NCI-H1436 (cell line): ENCODE measurements at places on chromosomes 1 and 21.

DNA sequence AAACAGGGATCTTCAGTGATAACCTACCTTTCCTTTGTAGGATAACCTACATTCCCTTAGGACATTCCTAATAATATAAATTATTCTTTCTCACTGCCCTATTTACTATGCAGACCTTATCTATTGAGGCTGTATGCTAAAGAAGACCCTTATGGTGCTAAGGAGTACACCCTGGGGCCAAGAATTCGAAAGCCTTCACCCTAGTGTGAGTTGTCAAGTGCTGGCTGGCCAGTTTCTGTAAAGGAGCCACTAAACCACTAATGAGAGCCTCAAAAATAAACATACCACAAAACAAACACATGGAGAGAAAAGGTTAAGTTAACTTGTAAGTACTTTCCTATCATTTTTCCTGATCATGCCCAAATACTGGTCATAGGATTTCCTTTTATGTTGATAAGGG is 315.0 kb upstream of the CAMK1G start:
- DNase-seq, result no peak

DNA sequence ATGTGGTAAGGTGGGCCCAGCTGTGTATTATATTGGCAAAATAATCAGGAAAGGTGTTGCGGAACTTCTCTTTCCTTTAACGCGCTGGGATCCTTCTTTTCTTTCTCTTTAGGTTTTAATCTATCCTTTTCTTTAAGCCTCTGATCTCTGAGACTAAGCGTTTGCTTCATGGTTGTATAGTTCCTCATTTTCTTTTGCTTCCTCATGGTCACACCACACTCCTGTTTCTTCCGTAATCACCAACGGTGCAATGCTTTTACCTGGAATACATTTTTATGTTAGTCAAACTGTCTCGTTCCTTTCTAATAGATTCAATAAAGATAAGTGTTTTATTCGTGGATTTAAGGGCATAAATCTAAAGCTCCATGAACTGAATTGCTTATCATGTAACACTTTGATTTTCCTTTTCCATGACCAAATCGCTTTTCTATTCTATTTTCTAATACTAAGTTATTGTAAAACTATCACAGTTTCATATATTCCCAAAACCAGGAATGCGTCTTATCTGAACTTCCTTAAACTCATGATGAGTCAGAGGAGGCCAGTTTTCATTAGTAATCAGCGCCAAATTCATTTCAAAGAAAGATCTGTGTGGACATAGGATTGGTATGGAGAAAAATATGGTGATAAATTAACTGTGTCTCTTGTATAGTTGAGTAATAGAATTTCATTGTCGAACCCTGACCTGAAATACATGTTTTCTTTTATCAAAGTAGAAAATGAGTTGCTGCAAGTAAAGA is 12.2 kb downstream of the SDCCAG8 start:
- DNase-seq, result no peak

DNA sequence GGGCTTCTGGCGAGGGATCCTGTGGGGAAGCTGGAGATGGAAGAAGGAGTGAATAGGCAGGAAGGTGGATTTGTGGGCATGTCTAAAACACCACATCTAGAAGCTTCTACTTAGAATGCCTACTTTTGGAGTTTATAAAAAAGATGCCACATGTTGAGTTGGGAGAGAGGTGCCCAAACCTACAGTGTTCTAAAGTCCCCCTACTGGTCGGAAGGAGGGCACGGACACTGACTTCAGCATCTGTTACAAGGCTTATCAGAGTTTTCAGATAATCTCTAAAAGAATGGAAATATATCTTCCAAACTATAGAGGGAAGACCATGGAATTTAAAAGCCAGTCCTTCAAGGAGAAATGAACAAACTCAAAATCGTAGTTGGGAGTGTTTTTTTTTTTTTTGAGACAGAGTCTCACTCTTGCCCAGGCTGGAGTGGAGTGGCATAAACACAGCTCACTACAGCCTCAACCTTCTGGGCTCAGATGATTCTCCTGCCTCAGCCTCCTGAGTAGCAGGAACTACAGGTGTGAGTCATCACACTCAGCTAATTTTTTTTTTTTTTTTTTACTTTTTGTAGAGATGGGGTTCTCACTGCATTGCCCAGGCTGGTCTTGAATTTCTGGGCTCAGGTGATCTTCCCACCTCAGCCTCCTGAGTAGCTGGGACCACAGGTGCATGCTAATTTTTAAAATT is 14.8 kb downstream of the IBA57 start:
- no peak for DNase-seq

DNA sequence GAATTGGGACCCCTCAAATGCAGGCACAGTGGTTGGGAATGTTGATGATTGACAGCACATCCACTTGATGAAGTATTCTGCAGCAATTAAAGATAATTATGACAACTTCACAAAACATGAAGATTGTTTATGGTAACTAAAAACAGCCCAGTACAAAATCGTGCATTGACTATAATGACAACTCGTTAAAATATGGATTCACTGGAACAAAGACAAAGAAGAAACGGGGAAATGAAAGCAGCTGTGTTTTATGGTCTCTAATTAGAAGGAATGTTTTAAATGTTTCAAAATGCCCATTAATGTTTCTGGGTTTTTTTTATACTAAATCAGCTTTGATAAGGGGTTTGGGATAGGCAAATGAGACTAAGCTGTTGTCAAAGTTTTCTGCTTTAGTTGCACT is 36.1 kb downstream of the NIPAL3 start:
- DNase-seq, result no peak

GRCh38 chr1:14612256-14612655 is 13.8 kb downstream of the KAZN start:
- no peak for DNase-seq

DNA sequence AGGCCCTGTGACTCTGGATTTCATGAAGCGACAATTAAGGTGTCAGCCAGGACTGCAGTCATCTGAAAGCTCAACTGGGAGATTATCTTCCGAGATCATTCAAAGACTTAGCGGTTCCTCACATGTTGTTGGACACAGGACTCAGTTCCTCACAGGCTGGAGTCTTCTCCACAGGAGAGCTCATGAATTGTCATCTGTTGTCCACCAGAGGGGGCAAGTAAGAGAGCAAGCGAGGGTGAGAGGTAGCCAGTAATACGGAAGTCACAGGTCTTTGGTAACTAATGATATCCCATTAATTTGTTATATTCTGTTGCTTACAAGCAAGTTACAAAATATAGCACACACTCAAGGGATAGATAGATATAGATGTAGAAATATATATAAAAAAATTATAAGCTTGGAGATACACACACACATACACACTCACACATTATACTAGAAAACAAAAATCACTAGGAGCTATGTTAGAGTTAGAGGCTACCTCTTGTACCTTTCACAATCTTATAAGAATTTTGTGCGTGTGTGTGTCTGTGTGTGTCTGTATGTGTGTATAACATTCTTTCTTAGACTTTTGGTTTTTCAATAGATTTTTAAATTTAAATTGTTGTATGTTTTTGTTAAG is 1695.3 kb downstream of the BRINP3 start:
- peak; percentile 58 for DNase-seq

- DNase-seq, result no peak
Observed at GRCh38 chr1:115555446-115555845, 86.3 kb upstream of the VANGL1 start.

DNA sequence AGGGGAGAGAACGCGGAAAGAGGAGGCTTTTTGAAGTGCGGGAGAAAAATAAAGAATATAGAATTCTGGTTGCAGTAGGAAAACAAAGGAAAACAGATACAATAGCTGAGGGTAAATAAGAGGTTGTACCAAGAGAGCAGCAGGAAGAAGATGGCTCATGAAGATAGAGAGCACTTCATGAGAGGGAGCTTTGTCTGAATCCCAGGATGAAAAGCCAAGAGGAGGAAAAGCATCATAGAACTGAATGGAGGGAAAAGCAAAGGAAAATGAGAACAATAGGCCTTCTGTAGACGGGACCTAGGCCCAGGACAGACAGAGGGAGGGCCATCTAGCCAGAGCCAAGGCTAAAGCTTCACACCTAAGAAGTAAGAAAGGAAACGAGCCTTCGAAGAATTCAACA is 49.5 kb downstream of the ATP6V1G3 start:
- no peak for DNase-seq

- DNase-seq, result no peak
Observed at GRCh38 chr1:150895618-150896017, 8.7 kb downstream of the CTXND2 start.

GRCh38 chr1:93690921-93691789 is 9.5 kb upstream of the BCAR3 start:
- DNase-seq, result no peak

DNA sequence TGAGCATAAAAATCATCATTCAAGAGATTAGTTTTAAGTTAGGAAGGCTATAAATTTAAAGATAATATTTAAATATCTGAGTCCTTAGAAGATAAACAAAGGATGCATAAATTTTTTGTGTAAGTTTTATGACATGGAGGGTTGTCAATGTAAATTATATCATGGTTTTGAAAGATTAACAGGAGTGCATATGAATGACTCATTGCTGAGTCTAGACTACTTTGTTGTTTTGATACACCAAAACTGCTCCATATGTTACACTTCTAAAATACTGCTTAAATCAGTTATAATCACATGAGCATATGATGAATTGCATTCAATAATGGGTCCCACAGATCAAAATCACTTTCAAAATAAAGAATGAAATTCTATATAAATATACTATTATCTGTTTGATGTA is 312.5 kb downstream of the KCNT2 start:
- no peak for DNase-seq

DNA sequence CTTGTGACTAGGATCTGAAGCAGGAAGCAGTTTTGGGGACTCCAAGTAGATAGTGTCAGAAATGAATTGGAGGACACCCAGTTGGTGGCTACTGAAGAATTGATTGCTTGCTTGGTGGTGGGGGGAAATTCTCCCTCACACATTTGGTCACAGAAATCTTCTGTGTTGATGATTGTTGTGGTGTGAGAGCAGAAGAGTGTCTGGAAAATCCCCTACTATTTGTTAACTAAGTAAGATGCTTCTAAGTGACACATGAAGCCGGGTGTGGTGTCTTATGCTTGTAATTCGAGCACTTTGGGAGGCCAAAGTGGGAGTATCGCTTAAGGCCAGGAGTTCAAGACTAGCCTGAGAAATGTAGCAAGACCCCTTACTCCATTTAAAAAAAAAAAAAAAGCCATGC is 22.5 kb upstream of the IPP start:
- DNase-seq, result no peak

DNA sequence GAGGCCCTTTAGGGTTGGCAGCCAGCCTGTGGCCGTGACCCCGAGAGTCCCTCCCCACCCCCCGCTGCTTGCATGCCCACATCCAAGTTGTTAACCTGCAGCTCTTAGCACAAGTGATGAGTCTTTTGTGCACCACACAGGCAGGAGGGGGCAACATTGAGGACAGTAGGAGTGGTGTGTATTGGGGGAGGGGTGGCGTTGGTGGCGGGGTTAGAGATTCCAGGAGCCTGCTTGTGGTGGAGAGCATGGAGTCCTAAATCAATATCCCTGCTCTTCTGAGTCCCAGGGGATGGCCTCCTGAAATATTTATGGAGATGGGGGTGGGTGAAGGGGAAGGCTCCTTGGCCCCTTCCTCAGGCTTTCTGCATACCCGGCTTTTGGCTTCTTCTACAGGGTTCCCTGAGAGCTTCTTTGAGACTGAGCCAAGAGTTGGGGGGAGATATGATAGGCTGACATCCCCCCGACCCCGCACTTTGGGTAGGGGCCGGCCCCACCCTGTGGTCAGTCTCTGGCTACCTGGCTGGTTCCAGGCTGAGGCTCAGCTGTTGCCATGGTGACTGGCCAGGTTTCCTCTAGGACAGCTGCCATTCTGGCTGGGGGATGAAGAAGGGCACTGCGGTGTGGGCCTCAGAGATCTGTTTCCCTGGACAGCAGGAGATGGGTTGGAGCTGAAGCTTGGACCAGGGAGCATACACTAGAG is 5.0 kb downstream of the CHRNB2 start:
- DNase-seq, result no peak

DNA sequence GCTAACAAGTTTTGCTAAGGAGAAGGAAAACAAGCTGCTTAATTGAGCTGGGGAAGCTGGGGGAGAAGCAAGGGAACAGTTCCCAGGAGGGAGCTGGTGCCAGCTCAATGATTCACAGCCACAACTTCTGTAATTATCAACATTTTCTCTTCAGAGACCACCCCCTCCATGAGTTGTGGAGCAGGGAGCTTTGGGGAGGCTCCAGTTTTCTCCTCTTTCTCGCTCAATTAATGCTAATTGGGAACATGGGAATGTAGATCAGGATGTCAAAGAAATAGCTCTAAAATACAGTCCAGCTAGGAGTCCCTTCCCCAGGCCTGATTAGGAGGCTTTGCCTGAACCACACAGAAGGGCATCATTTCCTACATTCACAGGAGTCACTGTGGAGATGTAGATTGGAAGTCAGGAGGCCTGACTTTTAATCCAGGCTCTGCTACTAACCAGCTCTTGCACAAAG is 12.1 kb upstream of the MNDA start:
- no peak for DNase-seq

DNA sequence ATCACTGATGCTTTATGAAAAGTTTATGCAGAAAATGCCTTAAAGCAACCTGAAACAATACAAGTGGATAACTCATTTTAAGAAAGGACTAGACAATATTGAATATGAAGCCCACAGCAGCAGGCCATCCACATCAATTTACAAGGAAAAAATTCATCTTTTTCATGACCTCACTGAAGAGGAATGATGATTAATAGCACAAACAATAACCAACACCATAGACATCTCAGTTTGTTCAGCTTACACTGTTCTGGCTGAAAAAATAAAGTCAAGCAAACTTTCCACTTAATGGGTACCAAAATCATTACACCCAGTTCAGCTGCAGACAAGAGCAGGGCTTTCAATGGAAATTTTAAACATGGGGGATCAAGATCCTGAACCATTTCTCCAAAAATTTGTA is 380.6 kb upstream of the NEGR1 start:
- DNase-seq, result no peak

DNA sequence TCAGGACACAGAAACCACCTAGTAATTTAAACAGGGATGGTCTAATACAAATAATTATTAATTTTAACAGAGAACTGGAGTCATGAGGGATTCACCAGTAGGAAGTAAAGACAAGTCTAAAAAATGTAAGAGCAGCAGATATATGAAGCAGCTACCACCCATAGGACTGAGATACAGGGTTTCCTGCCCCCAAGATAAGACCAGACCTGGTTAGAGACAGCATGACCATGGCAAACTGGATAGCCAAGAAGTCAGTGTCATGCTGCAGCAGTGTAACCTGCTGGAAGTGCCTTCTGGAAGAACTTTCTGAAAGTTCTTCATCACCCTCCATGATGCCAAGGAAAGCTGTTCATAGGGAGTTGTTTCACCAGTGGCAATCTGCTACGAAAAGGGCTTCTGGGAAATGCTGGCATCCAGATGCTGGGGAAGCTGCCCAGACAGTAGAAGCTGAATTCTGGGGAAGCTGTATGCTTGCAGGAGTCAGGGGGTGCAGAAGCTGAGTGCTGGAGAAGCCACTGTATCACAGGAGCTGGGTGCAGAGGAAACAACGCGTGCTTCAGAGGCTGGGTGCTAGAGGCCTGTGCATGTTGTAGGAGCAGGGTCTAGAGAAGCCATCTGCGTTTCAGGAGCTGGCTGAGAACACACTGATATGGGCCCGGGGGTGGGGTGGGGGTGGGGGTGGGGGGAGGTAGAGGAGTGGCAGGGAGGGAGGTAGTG is 356.4 kb downstream of the DISC1 start:
- DNase-seq, result no peak
